MM.1S (cell line): ENCODE measurements at places on chromosomes 3 and 15.

DNA sequence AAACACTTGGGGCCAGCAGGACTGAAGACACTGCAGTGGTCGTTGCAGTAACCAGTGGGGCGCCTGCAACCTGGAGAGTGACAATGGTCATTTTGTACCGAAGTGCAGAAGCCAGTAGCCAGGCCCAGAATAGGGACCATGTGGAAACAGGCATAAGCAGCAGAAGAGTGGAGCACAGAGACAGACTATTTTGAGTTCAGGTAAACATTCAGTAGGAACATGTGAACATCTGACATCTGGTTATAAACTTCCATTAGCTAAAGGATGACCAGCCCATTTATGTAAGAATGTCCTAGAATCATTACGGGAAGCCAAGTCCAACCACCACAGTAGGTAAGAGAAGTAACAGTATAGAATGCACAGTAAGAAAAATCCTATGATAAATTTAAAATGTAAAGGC, 32.4 kb upstream of the TKT start:
- no peaks in the 10 kb centered on the region for H3K27me3 ChIP-seq
- H3K36me3 ChIP-seq, result no peaks in the 10 kb centered on the region
- H3K27ac ChIP-seq, result no peak overlapping the region
- DNase-seq, result no peak

DNA sequence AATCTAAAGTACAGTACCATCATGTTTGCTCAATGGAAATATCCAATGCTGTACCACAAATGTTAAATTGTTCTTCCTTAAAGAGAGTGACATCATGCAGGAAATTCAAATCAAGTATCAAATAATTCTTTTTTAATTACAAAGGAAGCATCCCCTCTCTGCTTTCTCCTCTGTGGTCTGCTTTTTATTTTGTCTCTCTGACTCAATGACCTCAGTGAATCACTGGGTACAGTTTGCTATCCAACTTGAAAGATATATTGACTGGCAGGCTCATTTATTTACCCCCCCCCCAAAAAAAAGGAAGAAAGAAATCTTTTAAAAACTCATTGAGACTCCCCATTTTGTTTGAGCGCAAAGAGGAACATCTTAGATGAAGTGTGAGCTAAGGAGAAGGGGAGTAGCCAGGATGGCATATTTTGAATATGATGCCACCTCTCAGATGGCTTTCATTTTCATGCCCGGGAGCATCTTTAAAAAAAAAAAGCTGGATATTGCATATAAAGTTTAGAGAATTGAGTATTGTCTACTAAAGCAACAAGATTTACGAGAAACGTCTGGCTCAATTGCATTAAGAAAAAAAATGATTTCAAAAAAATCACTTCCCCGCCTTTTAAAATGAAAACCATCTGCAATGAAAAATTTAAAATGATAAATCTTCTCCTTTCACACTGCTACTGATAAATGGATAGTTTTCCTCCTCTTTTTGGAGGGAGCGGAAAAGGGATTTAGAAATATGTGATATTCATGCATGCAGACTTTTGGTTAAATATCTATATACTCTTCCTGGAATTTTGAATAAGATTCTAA, 307.1 kb upstream of the DPH6 start:
- H3K27ac ChIP-seq, result no peak overlapping the region
- H3K4me1 ChIP-seq, result no peaks in the 10 kb centered on the region
- H3K27me3 ChIP-seq, result no peaks in the 10 kb centered on the region

GRCh38 chr3:140370686-140371085, 307.2 kb upstream of the TRIM42 start:
- H3K36me3 ChIP-seq, result no peaks in the 10 kb centered on the region
- no peak for DNase-seq
- H3K4me3 ChIP-seq, result no peak overlapping the region
- no peaks in the 10 kb centered on the region for H3K27me3 ChIP-seq

GRCh38 chr15:63073497-63074172, 31.1 kb downstream of the TPM1 start:
- H3K27ac ChIP-seq, result no peak overlapping the region
- H3K4me1 ChIP-seq, result no peaks in the 10 kb centered on the region
- H3K27me3 ChIP-seq, result no peaks in the 10 kb centered on the region
- H3K4me3 ChIP-seq, result no peak overlapping the region
- H3K36me3 ChIP-seq, result no peaks in the 10 kb centered on the region

DNA sequence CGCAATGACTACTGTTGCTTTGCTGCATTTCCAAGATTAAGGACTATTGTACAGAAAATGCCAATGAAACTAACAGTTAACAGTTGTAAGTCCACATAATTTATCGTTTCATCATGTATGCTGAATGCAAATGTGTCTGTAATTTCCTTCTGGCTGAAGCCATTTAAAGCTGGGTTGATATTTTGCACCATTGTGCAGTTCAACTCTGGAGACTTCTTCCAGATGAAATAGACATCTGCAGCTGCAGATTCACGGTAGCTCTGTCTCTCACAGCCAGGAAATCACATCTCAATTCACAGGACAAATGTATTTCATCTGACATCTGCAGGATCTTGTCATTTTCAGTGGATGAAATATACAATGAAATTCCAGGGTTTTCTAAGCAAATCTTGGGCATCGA, 145.4 kb downstream of the CHL1 start:
- DNase-seq, result no peak
- H3K27ac ChIP-seq, result no peak overlapping the region
- no peaks in the 10 kb centered on the region for H3K27me3 ChIP-seq
- no peak overlapping the region for H3K4me3 ChIP-seq
- H3K36me3 ChIP-seq, result no peaks in the 10 kb centered on the region

DNA sequence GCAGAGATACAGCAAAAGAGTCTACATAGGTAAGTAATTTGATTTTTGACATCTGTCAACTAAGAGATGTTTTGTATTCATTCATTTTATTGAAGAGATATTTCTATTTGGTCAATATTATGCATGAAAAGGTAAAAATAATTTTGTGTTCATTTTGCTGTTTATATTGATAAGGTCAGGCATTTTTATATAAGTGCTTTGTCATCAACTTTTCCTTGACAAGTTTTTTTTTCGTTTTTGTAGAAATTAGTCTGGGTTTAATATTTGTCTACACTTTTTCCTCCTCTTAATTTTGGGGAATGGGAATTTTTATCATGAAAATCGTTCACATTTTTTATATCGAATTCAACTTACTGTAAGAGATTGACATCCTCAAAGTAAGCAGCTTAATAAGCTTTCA, 67.7 kb downstream of the STT3B start:
- H3K27ac ChIP-seq, result no peak overlapping the region
- no peaks in the 10 kb centered on the region for H3K27me3 ChIP-seq
- no peak overlapping the region for H3K4me3 ChIP-seq
- H3K4me1 ChIP-seq, result no peaks in the 10 kb centered on the region

- H3K27me3 ChIP-seq, result no peaks in the 10 kb centered on the region
- H3K36me3 ChIP-seq, result no peaks in the 10 kb centered on the region
- H3K4me1 ChIP-seq, result no peaks in the 10 kb centered on the region
- DNase-seq, result peak; percentile 39
Observed at GRCh38 chr3:139032326-139033002, 11.7 kb upstream of the PRR23B start.
